ENCODE measurements at places on chromosomes 16 and 17.

GRCh38 chr17:65057531-65058090 lies 1.1 kb upstream of the GNA13 start:
- peak; percentile 90 for DNase-seq

- DNase-seq, result no peak
These were observed 81.7 kb upstream of the MSI2 start for GRCh38 chr17:57174591-57174990.

GRCh38 chr16:69501956-69502745 lies 63.6 kb upstream of the NFAT5 start:
- DNase-seq, result peak; percentile 85

- peak; percentile 78 for DNase-seq
These were observed 3.6 kb upstream of the MMP15 start for GRCh38 chr16:58021661-58022551.

- DNase-seq, result no peak
These were observed 28.4 kb downstream of the PPM1D start for GRCh38 chr17:60628252-60628889.

- DNase-seq, result no peak
These were observed 7.9 kb downstream of the P2RX5 start for GRCh38 chr17:3688027-3688553.

GRCh38 chr17:6269478-6269877 lies 165.4 kb downstream of the AIPL1 start:
- DNase-seq, result peak; percentile 54

- DNase-seq, result peak; percentile 62
These were observed 7.3 kb upstream of the RHOT2 start for GRCh38 chr16:660459-661183.

GRCh38 chr17:41678411-41678906 lies 10.2 kb upstream of the EIF1 start:
- DNase-seq, result peak; percentile 85

- DNase-seq, result no peak
These were observed 77.6 kb downstream of the CHD9 start for GRCh38 chr16:53132406-53132805.

- no peak for DNase-seq
These were observed 120.9 kb downstream of the PRKCA start for GRCh38 chr17:66423056-66423955.

DNA sequence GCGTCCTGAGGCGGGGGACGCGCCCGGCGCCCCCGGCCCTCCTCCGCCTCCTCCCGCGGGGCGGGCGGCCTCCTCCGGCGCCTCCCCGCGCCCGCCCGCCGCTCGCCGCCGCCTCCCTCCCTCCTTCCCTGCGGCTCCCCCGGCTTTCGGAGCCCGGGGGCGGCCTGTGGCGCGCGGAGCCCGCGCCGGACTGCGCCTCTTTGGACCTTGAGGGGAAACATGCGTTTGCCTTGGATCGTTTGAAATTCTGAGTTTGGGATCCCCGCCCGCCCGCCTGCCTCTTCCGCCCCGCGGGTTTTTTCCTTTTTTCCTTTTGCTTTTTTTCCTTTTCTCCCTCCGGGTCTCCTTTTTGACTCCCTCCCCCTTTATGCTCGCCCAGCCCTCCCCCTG lies 390 bp downstream of the ZNRF1 start:
- DNase-seq, result no peak

DNA sequence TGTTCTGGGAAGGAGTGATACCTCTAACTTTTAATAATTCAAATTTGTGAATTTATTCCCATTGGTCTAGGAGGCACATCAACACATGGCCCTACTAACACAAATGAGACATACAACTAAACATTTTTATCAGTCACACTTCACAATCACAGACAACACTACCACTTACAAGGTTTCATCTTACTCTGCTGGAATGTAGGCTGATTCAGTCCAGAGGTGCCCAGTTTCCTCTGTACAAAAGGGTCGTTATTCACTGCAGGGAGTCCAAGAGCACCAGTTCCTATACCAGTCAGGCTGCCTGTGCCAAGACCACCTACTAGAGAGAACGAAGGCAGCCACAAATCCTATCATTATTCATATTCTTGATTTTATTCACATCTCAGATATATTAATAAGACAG lies 41.4 kb downstream of the SETD6 start:
- DNase-seq, result no peak

- no peak for DNase-seq
These were observed 70.2 kb downstream of the ZZEF1 start for GRCh38 chr17:4072487-4073157.

DNA sequence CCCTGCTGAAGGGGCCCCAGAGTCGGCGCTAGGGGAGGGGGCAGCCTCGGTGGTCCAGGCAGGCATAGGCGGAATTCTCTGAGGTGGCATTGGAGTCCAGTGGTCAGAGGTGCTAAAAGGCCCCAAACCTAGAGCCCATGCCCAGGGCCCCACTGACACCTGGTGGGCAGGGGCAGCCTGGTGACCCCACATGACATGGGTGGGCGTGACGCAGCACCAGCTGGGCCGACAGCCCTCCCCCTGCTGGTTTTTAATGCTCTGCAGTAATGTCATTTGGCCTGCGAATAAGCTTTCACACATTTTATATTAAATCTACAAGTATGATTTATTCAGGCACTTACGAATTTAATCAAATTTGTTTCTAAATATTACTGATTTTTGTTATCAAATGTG lies 2.1 kb upstream of the RNPS1 start:
- no peak for DNase-seq

- no peak for DNase-seq
These were observed 17.3 kb upstream of the HEXD start for GRCh38 chr17:82400830-82401229.

GRCh38 chr17:41666237-41666641 lies 22.4 kb upstream of the EIF1 start:
- peak; percentile 67 for DNase-seq

- no peak for DNase-seq
These were observed 2.3 kb upstream of the SCRN2 start for GRCh38 chr17:47843391-47843730.

DNA sequence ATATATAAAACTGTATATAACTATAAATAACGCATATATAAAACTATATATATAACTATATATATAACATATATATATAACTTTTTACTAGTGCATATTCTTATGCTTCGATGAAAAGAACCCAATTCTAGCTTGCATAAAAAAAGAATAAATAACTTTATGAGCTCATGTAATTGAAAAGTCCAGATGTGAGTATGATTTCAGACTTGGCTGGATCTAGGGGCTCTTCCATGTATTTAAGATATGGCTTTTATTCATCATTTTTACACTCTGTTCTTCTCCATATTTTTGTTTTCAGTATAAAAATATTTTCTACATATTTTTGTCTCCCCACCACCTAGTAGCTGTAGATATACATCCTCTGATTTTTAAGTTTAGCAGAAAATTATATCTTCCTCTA lies 417.5 kb downstream of the CDH11 start:
- DNase-seq, result no peak

- no peak for DNase-seq
These were observed 27.4 kb upstream of the GNAO1 start for GRCh38 chr16:56163938-56164337.

DNA sequence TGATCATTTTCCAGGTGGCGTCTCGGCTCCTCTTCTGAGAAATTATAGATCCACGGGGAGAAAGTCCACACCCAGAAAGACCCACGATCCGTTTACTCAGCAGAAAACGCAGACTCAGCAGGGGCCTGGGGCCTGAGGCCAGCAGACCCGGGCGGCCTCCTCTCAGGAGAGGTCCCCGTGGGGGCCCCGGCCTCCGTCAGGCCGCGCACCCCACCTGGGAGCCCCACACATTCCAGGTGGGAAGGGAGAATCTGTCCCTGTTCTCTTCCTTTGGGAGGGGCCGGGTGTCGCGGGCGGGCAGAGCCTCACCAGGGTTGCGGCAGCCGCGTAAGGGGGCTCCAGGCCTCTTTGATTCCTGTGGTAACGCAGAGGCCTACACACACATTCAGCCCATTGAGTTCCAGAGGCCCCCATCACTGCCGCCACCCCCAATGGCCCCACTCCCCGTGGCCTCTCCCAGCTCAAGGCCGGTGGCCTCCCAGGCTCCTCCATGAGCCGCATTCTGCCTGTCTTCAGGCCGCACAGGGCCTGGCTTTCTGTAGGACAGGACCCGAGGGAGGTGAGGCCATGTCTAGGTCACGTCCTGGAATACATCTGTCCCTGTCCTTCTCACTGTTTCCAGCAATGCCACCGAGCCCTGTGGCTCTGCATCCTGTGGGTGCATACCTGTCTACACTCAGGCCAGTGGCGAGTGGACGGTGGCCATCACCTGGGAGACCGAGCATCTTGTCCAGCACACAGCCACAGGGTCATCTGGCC lies 1.6 kb upstream of the IGFALS start:
- no peak for DNase-seq

GRCh38 chr16:49608779-49609178 lies 235.2 kb downstream of the C16orf78 start:
- peak; percentile 13 for DNase-seq

GRCh38 chr17:34368946-34369500 lies 6.0 kb upstream of the CCL1 start:
- DNase-seq, result no peak

- no peak for DNase-seq
These were observed 381.8 kb downstream of the SOX9 start for GRCh38 chr17:72502371-72503341.

- DNase-seq, result peak; percentile 61
These were observed 792 bp downstream of the SECTM1 start for GRCh38 chr17:82332669-82333278.

DNA sequence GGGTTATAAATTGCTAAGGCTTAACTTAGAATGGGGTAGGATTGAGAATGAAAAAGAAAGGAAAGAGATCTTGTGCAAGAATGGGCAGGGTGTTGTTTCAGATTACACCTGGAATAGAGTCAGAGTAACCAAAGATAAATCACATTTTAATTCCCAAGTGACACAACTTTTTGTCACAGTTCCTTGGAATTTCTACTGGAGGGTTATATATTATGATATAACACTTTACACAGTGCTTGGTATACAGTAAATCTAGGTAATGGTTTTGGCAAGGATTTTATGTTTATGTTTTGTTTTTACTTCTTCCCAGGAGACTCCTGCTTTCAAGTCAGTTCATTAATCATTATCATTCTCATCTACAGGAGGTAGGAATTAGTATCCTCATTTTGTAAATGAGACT lies 115.7 kb upstream of the KCNJ16 start:
- no peak for DNase-seq

GRCh38 chr16:51759999-51760398 lies 608.9 kb upstream of the SALL1 start:
- DNase-seq, result no peak

DNA sequence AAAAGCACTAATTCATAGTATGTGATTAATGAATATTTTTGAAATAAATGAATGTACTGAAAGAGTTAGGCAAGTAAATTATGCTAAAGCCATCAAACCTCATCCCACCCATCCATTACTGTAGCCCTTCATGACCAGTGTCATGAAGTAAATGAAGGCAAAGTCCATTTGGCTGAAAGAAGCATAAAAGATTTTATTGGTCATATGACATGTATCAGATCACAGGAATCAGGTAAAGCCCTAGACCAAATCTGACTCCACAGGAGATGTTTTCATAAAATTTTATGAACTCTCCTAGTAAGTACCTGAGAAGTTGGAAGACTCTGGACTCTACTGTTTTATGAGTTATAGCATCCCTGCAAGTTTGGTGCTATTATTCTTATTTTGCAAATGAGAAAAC lies 213.5 kb downstream of the TMEM114 start:
- DNase-seq, result no peak

- peak; percentile 32 for DNase-seq
These were observed 25.3 kb upstream of the KSR1 start for GRCh38 chr17:27430882-27431491.

- no peak for DNase-seq
These were observed 32.6 kb upstream of the TAC4 start for GRCh38 chr17:49880291-49881053.

- no peak for DNase-seq
These were observed 32.7 kb downstream of the ZZEF1 start for GRCh38 chr17:4110152-4110551.

GRCh38 chr16:53678756-53679343 lies 24.8 kb downstream of the RPGRIP1L start:
- no peak for DNase-seq

- no peak for DNase-seq
These were observed 255.9 kb downstream of the SOX9 start for GRCh38 chr17:72376526-72377345.

- DNase-seq, result no peak
These were observed 16.4 kb downstream of the CCL11 start for GRCh38 chr17:34301986-34302385.

- no peak for DNase-seq
These were observed 13.1 kb upstream of the PRR35 start for GRCh38 chr16:546909-547770.

GRCh38 chr16:50474138-50474537 lies 74.1 kb upstream of the NKD1 start:
- DNase-seq, result no peak

- DNase-seq, result no peak
These were observed 13.7 kb downstream of the HOXB4 start for GRCh38 chr17:48564188-48565021.

- no peak for DNase-seq
These were observed 358.8 kb upstream of the CDH5 start for GRCh38 chr16:66007717-66008116.

DNA sequence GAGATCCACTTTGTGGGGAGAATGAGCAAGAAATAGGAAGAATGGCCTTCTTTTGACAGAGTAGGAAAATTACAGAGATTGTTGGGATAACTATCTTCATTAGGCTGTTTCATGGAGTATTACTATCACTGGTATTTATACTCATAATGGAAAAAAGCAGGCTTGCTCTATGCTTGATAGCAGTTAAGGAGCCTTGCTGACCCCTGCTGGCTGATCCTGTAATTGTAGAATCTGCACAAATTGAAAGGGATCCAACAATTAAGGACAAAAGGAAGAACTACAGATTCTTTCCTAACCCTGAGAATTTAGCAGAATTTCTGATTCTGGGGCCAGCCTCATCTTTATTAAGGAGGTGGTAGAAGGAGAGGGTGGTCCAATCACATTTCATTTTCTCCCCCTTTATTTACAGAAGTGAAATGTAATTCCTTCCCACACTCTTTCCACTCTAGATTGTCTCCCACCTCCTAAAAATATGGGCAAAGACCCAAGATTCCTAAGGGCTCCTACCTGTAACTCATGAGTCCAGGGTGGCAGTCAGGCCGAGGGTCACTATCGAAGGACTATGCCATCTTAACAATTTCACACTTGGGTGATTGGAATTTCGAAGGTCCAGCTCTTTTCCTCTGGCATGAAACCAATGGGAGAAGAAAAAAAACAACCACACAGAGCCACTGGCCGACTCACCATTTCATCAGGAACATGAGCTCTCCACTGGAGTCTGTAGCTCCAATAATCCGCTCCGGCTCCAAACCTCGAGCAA lies 26.3 kb downstream of the NFE2L1 start:
- DNase-seq, result peak; percentile 95

DNA sequence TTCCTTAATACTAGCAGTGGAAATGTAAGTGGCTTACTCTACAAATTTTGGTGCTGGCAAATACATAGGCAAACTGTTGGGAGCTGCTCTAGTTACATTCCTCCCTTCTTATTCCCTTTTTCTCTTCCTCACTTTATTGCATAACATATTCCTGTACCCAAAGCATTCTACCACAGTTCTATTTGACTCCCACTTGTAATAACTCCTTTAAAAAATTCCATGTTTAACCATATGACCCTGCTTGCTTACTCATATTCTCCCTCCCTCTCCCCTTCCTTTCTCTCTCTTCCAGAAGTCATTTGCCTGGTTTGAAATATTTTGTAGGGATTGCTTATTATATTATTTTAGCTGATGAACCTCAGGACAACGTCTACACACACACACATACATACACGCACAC lies 22.7 kb downstream of the NQO1 start:
- DNase-seq, result peak; percentile 33

All from renal cortical epithelial cell (primary cell).